Glutamatergic neuron (in vitro differentiated cells): ENCODE measurements at places on chromosomes 7 and 10. TPM values are rescaled to one million over a fixed set of nuclear protein-coding genes. Genes with fewer than 3 reads are reported as not detected.

Gene TMEM273
- total RNA-seq, result 0.39 TPM

Gene STAG3
- total RNA-seq, result 1.1 TPM

Gene SPDYE2B
- not detected for total RNA-seq

Gene CPA4
- not detected for total RNA-seq

Gene GIMAP7
- total RNA-seq, result not detected
